ENCODE measurements at places on chromosomes 1 and 21.

- DNase-seq, result peak; percentile 77
Measured at GRCh38 chr1:172745014-172745413, 86.1 kb downstream of the FASLG start.

DNA sequence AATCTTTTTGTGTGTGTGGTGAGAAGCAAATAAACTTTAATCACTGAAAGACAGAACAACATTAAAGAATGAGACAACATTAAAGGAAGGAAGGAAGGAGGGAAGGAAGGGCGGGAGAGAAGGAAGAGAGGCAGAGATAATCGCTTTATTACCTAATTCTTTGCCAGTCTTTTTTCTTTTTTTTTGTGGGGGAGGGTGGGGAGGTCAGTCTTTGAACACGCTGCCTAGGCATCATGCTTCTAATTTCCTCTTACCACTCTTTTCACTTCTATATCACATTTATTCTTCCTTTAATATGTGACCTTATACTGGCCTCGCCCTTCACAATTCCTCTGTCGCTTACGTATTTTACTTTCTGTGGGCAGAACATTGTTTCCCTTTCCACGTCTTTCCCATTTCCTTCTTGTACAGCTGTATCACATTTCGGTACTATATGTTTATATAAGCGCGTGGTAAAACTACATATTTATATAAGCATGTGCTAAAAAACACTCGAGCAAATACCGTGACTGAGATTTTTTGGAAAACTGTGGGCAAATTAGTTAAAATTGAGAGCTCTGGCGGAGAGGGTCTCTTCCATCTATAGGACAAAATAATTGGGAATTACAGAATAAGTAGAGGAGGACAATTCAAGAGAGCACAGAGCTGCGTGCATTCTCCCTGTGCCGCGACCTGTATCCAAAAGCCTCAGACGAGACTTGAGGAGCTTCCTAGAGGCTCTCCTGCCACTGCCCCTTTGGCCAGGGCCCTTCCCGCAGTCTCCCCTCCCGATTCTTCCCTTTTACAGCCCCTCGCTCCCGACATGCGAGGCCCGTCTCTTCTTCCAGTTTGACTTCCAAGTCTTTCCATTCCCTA lies 823 bp upstream of the PRKAA2 start:
- DNase-seq, result no peak

DNA sequence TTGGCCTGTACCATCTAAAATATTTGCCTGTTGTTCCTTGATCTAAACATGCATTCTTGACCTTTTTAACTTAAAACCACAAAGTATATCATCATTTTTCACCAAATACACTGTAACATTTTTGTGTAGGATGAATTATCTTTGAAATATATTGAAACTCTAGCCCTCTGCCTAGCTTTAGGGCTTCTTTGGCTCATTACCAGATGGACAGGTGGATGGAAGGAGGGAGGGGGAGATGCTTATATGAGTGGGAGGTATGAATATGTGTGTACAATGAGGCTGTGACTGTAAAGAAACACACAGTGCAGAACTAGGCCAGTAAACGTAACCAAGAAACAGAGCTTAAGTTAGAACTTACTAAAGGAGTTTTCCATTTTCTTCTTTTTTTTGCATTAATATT lies 118.5 kb downstream of the ESRRG start:
- DNase-seq, result no peak

DNA sequence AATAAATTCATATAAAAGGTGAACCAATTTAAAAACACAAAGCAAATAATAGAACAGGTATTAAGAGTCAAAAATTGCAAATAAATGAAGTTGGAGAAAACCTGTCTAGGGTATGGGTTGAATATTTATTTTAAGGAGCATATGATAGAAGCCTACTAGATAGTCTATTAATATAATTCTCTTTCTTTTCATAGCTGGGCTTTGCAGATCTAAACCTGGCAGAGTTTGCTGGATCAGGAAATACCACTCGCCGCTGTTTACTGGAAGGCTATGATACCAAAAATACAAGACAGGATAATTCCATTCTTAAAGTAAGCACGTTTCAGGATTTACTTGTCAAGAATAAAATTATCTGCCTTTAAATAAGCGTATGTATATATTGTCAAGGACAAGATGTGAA lies 48.9 kb downstream of the HENMT1 start:
- DNase-seq, result no peak

GRCh38 chr1:181099152-181100014 lies 10.9 kb downstream of the IER5 start:
- DNase-seq, result no peak

GRCh38 chr1:49028396-49028795 lies 251.7 kb upstream of the BEND5 start:
- no peak for DNase-seq

DNA sequence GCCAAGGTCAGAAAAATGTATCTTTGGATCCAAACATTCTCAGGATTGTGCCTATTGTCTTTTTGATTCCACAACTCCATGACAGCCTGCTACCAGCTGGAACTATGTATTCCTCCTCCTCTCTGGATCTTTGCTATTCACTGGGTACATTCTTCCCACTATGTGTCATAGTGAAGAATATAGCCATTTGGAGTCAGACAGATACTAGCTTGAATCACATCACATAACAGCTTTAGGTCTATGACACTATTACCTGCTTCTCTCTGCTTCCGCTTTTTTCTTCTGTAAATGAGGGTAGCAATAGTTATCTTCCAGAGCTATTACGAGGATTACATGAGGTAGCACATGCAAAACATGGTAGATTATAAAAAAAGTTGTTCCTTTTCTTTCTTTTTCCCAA lies 5.4 kb upstream of the EXO1 start:
- DNase-seq, result no peak

DNA sequence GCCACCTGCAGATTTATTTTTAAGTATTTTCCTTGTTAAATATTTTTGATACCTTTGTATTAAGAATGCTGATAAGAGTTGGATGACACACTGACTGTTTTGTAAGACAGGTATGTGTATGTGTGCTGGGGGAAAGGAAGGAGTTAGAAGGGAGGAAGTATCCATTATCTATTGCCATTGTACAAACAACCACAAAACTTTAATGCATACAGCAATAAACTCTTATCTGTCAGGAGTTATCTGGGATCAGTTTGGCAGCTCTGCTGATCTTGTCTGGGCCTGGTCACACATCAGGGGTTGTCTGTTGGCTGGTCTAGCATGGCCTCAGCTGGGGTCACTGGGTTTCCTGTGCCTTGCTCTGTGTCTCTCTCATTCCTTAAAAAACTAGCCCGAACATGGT lies 423.9 kb upstream of the USP24 start:
- DNase-seq, result no peak

- peak; percentile 86 for DNase-seq
Measured at GRCh38 chr1:63651161-63651701, 58.0 kb downstream of the PGM1 start.

DNA sequence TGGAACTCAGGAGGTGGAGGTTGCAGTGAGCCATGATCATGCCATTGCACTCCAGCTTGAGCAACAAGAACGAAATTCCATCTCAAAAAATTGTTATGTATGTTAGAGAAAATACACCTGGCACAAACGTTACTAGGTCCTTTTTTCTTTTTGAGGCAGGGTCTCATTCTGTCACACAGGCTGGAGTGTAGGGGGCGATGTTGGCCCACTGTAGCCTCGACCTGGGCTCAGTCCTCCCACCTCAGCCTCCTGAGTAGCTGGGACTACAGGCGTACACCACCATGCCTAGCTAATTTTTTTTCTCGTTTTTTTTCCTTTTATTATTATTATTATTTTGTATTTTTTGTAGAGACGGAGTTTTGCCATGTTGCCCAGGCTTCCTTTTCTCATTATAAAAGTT lies 4.4 kb downstream of the HAX1 start:
- peak; percentile 16 for DNase-seq

DNA sequence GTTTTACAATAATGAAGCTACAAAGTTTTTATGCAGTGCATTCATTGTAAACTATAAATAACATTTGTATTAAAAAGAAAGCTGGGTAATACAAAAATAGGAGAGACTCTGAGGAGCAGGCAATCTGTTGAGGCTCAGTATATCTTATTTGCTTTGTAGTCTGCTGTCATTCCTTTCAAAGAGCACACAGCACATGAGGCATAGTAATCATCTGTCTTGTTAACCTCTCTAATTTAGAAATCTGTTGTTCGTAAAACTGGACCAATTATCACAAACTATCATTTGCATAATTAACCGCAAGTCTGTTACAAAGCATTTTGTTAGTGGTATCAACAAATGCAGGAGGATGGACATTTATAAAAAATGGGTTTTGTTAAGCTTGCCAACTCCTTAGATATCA lies 51.0 kb downstream of the SELENOF start:
- no peak for DNase-seq

DNA sequence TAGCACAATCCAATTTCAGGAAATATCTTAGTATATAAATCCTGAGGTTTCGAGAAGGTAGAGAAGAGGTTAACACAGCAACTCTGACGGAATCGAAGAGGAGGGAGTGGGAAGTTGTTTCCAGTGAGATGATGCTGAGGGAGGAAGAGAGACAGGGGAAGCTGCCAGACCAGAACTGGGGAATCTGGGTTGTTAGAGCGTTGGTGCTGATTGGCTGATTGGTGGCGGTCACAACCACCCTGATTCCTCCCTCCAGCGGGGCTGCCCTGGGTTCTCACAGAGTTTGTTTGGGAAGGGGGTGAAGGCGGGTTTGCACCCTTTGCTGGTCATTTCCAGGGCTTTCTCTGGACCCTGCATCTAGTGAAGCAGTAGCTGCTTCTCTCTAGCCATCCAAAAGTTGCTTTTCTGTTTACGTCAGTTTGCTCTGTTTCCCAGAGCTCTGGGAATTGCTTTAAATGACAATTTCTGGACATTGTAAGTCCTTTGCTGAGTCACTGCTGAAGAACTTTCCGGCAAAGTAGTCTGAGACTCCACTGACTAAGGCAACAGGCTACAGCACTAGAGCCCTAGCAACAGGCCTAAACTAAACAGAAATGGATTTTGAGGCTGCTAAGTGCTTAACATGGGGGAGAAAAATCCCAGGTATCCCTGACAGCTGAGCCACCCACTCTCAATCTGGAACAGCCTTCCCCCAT lies 90.1 kb downstream of the TENT5C start:
- DNase-seq, result no peak

DNA sequence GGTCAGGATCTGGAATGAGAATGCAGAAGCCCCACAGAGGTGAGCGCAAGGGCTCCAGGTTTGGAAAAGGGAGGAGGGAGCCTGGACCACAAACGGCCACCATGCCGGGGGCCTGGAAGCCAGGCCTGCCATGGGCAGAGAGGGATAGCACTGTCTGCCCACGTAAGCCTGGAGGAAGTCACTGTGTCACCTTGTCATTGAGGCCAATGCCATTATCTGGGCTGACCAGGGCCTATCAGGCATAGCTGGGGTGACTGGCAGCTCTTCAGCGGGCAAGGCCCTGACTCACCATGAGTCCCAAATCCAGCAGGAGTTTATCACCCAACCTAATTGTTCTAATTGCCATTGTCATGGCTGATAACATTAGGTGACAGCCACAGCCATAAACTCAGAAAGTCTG lies 84.6 kb downstream of the MATN1 start:
- no peak for DNase-seq

GRCh38 chr1:208170252-208170651 lies 73.9 kb downstream of the PLXNA2 start:
- DNase-seq, result no peak

GRCh38 chr1:103109311-103109920 lies 1.1 kb upstream of the COL11A1 start:
- DNase-seq, result no peak

GRCh38 chr1:152089014-152089674 lies at the start of gene TCHHL1:
Gene TCHHL1, minus strand, starts transcription at chr1:152089064. Its CDS starts 921 bp downstream, at chr1:152088143.
- DNase-seq, result no peak

DNA sequence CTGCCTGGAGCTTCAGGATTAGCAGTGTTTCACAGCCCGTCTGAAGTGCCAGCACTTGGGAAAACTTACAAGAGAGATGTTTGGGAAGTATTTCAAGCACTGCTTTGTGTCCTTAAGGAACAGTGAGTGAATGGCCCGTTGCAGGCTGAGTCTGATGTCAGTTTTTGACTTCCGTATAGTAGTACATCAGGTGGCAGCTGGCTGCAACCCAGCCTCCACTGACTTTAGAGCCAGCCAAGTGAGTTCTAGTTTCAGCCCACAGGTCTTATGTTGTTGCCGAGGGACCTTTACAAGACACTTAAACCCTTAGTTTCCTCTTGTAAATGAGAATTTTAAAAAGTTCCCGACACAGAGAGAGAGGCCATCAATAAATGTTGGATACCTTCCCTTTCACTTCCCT lies 35.0 kb downstream of the UCK2 start:
- peak; percentile 74 for DNase-seq

DNA sequence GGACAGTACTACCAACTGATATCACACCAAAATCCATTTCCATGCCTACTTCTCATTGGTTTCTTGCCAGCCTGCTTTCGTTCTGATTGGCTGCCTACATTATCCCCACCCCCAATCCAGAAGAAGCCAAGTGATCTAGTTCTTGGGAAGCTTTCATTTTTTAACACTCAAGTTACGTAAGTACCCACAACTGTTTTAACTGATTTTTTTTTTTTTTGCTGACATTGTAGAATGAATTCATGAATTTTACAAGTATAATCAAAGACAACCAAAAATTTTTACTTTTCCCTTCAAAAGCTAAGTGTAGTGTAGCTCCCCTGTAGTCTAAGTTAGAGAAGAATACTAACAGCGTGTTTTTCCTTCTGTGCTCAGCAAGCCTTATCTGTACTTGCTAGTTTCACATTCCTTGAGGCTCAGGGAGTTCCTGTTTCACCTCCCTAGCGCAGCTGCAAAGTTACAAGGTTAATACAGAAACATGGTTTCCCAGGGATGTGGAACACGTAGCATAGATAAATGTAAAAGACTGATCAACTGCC lies at the start of gene SLC9C2:
Gene SLC9C2 (minus strand): TSS at position 17 of the 536 bp plus-strand sequence. CDS start 1,296 bp downstream, outside the sequence.
- no peak for DNase-seq

- no peak for DNase-seq
Measured at GRCh38 chr1:2135441-2135841, 59.1 kb downstream of the FAAP20 start.

DNA sequence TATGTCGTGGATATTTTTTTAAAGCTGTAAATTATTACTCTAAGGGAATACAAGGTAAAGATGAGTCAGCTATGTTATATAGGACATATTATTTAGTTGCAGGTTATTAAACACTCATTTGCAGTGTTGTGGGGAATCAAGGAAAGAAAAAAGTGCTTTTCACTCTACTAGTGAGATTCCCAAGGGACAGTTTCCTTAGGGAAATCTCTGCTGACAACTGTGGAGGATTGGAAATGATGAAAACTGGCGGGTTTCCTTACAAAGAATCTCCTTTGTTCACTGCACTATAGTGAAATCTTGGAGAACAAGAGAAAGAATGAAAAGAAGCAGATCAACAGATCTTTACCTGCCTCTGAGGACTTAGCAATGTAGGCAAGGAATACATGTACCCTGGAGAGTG lies 24.5 kb upstream of the TRIM45 start:
- DNase-seq, result no peak
